ENCODE measurements at places on chromosomes 5 and 9.

DNA sequence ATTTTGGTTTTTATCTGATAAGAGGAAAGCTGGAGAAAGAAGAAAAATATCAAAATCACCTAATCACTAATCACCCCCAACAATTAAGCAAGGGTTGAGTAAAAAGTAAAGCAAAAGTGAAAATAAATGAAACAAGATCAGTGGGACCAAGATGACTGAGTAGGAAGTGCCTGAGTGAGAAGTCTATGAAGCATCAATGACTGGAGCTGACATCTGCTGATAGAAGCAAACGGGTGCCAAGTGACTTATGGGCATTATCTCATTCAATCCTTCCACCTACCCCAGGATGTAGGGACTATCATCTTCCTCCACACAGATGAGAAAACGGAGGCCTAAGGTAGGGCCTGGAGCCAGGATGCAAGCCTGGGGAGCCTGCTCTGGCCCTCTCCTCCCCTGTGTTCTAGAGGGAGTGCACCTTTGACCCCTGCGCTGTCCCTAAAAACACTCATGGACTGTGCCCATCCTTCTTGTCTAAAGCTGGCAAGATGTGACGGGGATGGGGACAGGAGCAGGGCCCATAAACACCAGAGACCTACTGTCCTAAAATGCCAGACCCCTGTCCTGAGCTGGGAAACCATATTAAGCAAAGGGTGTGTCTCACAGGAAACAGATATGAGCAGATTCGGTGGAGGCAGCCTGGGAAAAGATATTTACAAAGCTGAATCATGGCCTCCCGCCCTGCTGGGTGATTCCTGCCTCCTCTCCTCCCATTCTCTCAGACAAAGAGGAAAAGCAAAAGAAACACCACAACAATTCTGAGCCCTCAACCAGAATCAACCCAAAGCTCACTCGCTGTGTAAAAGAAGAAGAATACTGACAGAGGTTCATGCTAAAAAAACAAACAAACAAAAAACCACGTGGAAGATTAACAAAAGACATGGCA is 116.0 kb downstream of the AUH start:
- DNase-seq: no peak

- DNase-seq: no peak
These were observed 190.9 kb downstream of the RFK start for GRCh38 chr9:76203373-76203772.

DNA sequence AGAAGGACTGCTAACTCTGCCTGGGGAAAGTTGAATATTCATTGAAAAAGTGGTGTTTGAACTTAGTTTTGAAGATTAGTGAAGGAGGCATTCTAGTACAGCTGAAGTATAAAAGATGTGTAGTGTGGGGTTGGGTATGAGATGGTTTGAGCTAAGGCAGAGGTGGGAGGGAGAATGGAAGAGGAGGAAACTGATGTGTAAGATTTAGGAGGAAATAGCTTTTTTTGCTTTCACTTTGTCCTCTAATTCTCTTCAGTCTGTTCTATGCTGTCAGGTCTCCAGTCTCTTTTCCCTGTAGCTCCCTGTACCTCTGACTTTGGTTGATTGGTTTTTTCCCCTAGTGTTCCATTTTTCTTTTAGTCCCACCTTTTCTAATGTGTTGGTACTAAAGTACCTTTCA is 9.0 kb downstream of the CREBRF start:
- no peak for DNase-seq

- peak; percentile 67 for DNase-seq
These were observed at the start of gene LHX6 for GRCh38 chr9:122228568-122229484. TSS of gene LHX6 (minus strand) at chr9:122228957. CDS start at chr9:122228740, 217 bp downstream.

DNA sequence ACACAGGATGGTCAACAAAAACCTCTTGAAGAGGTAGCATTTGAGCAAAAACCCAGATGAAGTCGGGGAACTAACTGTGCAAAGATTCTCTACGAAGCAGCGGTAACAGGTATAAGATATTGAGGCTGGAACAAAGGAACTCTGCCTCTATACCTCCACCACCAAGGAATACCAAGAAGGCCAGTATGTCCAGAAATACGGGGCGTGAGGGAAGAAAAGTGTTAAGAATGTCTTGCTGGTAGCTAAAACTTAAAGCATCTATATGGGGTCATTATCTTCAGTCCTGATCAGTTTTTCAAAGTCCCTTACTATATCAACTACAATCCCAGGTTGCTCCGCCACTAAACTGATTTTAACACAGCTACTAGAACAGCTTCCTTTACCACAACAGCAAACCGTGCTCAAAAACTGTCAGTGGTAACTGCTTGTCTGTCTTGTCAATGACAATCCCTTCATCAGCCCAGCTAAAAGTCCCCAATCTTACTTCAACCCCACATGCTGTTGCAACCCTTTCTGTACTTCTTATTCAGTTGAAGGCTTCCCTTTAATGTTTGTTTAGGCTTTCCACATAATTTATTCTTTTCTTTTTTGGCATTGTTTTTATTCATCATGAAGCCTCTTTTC is 9.4 kb downstream of the PAM start:
- no peak for DNase-seq

GRCh38 chr5:135650081-135650480 is 71.3 kb upstream of the CXCL14 start:
- no peak for DNase-seq

GRCh38 chr5:39420482-39421145 is 4.2 kb downstream of the DAB2 start:
- DNase-seq: no peak

DNA sequence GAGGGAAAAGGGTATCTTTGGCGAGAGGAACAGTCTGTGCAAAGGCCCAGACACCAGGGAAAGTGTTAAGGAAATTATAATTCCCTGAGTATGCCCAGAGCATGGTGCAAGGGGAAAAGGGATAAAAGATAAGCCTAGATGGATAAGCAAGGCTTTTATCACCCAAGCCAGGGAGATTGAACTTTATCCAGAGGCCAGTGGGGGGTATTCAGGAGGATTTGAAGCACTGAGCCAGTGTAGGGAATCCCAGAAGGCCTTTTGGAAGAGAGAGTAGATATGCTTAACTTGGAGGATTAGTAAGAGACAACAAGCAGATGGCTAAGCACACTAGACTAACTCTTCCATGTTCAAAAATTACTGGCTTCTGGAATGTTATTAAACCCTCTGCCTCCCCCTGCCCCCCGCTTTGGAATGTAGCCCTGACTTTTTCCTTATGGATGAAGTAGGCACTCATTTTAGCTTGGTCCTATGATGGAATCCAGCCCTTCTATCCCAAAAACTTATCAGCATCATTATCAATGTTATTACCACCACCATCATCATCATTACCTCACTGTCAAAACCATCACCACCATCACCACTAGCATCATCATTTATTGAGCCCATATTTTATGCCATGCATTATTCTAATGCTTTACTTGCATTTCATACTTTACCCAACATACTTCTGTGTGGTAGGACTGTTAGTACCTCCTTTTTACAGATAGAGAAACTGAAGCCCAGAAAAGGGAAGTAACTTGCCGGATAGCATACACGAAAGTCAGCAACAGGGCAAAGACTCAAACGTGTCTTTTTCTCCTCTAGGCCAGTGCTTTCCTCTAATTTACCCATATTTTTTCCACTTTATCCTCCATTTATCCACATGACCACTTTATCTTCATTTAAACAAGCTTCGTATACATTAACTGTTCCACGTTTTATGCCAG is 237.0 kb downstream of the PAPPA start:
- DNase-seq: no peak

DNA sequence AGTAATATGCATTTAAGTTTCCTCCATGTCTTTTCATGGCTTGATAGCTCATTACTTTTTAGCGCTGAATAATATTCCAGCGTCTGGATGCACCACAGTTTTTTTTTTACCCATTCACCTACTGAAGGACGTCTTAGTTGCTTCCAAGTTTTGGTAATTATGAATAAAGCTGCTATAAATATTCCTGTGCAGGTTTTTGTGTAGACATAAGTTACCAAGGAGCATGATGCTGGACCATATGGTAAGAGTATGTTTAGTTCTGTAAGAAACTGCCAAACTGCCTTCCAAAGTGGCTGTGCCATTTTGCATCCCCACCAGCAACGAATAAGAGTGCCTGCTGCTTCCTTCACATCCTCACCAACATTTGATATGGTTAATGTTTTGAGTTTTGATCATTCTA is 195.6 kb downstream of the PIK3R1 start:
- DNase-seq: no peak

GRCh38 chr5:4479426-4479825 is 660.7 kb upstream of the ADAMTS16 start:
- DNase-seq: no peak

GRCh38 chr9:5586391-5586802 is 42.5 kb upstream of the RIC1 start:
- DNase-seq: no peak

- no peak for DNase-seq
These were observed 6.9 kb downstream of the GM2A start for GRCh38 chr5:151259931-151260330.

GRCh38 chr9:16325966-16326365 is 544.5 kb downstream of the BNC2 start:
- no peak for DNase-seq

Measured in SK-N-SH (cell line).